Lung microvascular endothelial cell (primary cell): ENCODE measurements at places on chromosomes 6 and 20. TPM values are rescaled to one million over a fixed set of nuclear protein-coding genes. Genes with fewer than 3 reads are reported as not detected.
A peak's percentile ranks its signal among the peaks of the same experiment; 100 is the strongest.

- no peak for DNase-seq
Observed at GRCh38 chr6:152004036-152004566, 196.6 kb downstream of the ESR1 start.

GRCh38 chr6:5084360-5084780 is 771 bp upstream of the PPP1R3G start:
- peak; percentile 43 for DNase-seq

Gene STK35
- 9.6 and 12.5 TPM in 2 replicates for total RNA-seq

- DNase-seq, result no peak
Observed at GRCh38 chr6:128076843-128077242, 176.0 kb upstream of the THEMIS start.

- DNase-seq, result no peak
Observed at GRCh38 chr6:14817074-14817473, 428.8 kb upstream of the JARID2 start.

Gene FAM110A
- total RNA-seq, result 1.3 and 1.4 TPM in 2 replicates

DNA sequence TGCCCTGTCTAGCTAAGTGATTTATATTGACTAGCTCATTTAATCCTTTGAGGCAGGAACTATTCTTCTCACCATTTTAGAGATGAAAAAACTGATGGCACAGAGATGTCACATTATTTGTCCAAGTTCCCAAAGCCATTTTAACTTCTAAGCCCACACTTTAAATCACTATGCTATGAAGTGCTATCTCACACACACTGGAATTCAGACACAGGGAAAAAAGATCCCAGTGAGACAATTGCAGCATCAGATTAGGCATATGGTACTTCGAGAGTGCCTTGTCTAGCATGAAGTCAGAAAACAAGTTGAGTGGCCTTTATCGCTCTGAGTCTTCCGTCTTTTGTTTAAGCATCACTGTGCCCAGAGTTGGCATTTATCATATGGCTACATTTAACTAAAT is 54.1 kb upstream of the PDE7B start:
- DNase-seq, result no peak

DNA sequence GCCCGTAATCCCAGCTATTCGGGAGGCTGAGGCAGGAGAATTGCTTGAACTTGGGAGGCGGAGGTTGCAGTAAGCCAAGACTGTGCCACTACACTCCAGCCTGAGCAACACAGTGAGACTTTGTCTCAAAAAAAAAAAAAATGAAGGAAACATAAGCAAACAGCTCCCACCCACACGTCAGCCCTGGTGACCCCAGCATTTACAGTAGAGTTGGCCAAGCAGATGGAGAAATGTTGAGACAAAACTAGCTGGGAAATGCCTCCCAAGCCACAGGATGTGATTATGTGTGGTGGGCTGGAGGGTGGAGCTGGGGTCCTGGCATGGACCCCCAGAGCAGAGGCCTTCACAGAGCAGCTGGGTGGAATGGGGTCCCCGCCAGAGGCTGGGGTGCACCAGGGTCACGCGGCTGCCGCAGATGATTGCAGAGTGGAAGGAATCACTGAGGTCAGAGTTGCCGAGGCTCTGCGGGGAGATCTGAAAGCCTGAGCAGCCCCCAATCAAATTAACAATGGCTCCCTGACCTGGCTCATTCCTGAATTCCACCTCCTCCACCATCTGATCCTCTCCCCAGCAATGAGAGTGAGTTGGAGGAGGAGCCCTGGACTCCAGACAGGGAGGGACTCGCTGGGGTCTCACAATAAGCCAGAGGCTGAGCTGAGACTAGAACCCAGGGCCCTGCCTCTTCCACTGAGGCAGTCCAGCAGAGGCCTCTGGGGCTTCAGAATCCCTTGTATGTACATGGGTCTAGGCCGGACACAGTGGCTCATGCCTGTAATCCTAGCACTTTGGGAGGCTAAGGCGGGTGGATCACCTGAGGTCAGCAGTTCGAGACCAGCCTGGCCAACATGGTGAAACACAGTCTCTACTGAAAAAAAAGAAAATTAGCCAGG is 34.7 kb upstream of the TGM2 start:
- DNase-seq, result no peak

- DNase-seq, result no peak
Observed at GRCh38 chr6:154012852-154013251, 26.2 kb upstream of the OPRM1 start.
